ENCODE measurements at places on chromosomes 3 and 15. TPM values are rescaled to one million over a fixed set of nuclear protein-coding genes. Genes with fewer than 3 reads are reported as not detected.

CCR9 gene
- total RNA-seq: not detected

ATP10A gene
- 4.9 TPM for total RNA-seq

TMC3 gene
- not detected for total RNA-seq

PARP15 gene
- total RNA-seq: 0.26 TPM

NAALADL2 gene
- 15.9 TPM for total RNA-seq

RUBCN gene
- total RNA-seq: 11.9 TPM

CACNA2D2 gene
- under 0.01 TPM for total RNA-seq

CAPN3 gene
- total RNA-seq: 2.2 TPM

CD96 gene
- total RNA-seq: under 0.01 TPM

RASL12 gene
- total RNA-seq: not detected

MGA gene
- 35.5 TPM for total RNA-seq

ISLR2 gene
- not detected for total RNA-seq

ECE2 gene
- total RNA-seq: not detected

ROPN1B gene
- total RNA-seq: not detected

CYP1A2 gene
- not detected for total RNA-seq

ADAMTSL3 gene
- total RNA-seq: 0.56 TPM

GRM7 gene
- not detected for total RNA-seq

EPHA3 gene
- total RNA-seq: 3.0 TPM

GNAT1 gene
- not detected for total RNA-seq

ATXN7 gene
- total RNA-seq: 12.7 TPM

CADPS gene
- 0.40 TPM for total RNA-seq

RPUSD2 gene
- total RNA-seq: 8.9 TPM

DMXL2 gene
- 18.9 TPM for total RNA-seq

TRIM71 gene
- not detected for total RNA-seq

PFN2 gene
- 277 TPM for total RNA-seq

GREM1 gene
- total RNA-seq: under 0.01 TPM

NANOGP8 gene
- total RNA-seq: not detected

PCSK6 gene
- total RNA-seq: 0.19 TPM

SOX14 gene
- not detected for total RNA-seq

KLHDC8B gene
- 28.8 TPM for total RNA-seq

GABPB1 gene
- 34.6 TPM for total RNA-seq

RARRES1 gene
- total RNA-seq: 40.8 TPM

TTC21A gene
- total RNA-seq: 3.0 TPM

CCNB2 gene
- 25.8 TPM for total RNA-seq

EFHB gene
- 0.68 TPM for total RNA-seq

POPDC2 gene
- 0.25 TPM for total RNA-seq

POLR2M gene
- total RNA-seq: 261 TPM

CLEC3B gene
- total RNA-seq: 28.8 TPM

GOLGA8G gene
- total RNA-seq: not detected

BSN gene
- 0.06 TPM for total RNA-seq

DAG1 gene
- total RNA-seq: 49.7 TPM

EPHB1 gene
- 1.5 TPM for total RNA-seq

ABCC5 gene
- total RNA-seq: 12.3 TPM

FSD2 gene
- not detected for total RNA-seq

CD86 gene
- not detected for total RNA-seq

GP5 gene
- 0.26 TPM for total RNA-seq

FBXW12 gene
- not detected for total RNA-seq

TRAK1 gene
- 46.0 TPM for total RNA-seq

IL17RB gene
- not detected for total RNA-seq
